Tracheal epithelial cell (primary cell): ENCODE measurements at places on chromosomes 1 and 21. TPM values are rescaled to one million over a fixed set of nuclear protein-coding genes. Genes with fewer than 3 reads are reported as not detected.

MRPL24 gene
- 40.0 and 52.4 TPM in 2 replicates for total RNA-seq

LCA5L gene
- 0.24 and 0.43 TPM in 2 replicates for total RNA-seq

CHD5 gene
- total RNA-seq, result 0.24 TPM in 1 of 2 replicates, not detected in the other

AGBL4 gene
- not detected in 2 replicates for total RNA-seq

ARPC5 gene
- total RNA-seq, result 91.6 and 92.5 TPM in 2 replicates

MAD2L2 gene
- total RNA-seq, result 34.0 and 55.2 TPM in 2 replicates

PRR9 gene
- not detected in 2 replicates for total RNA-seq

FAM229A gene
- 0.48 TPM in 1 of 2 replicates, not detected in the other for total RNA-seq

FALEC gene
- total RNA-seq, result not detected in 2 replicates

OPN3 gene
- 36.0 and 39.8 TPM in 2 replicates for total RNA-seq

HSPB7 gene
- total RNA-seq, result not detected in 2 replicates

RNU1-3 gene
- under 0.01 TPM in 2 replicates for total RNA-seq

DNASE2B gene
- total RNA-seq, result not detected in 2 replicates

PARS2 gene
- total RNA-seq, result 6.3 and 7.9 TPM in 2 replicates

HJV gene
- not detected in 2 replicates for total RNA-seq

TESK2 gene
- total RNA-seq, result 2.4 and 2.8 TPM in 2 replicates

WNT9A gene
- total RNA-seq, result 1.9 and 3.2 TPM in 2 replicates

RAB13 gene
- total RNA-seq, result 42.6 and 50.4 TPM in 2 replicates

ZBTB8A gene
- total RNA-seq, result 6.7 and 10.4 TPM in 2 replicates
